ENCODE measurements at places on chromosomes 12 and 14.

- DNase-seq, result peak; percentile 71
Observed at GRCh38 chr14:104036212-104036611, 49.3 kb upstream of the ASPG start.

GRCh38 chr12:132539016-132539773, 49.2 kb downstream of the FBRSL1 start:
- no peak for DNase-seq

GRCh38 chr14:29603696-29604095, 324.0 kb downstream of the PRKD1 start:
- no peak for DNase-seq

GRCh38 chr14:64970776-64971477, 1.2 kb downstream of the RAB15 start:
- no peak for DNase-seq

- no peak for DNase-seq
Observed at GRCh38 chr12:109998241-109998903, 858 bp upstream of the ANKRD13A start.

GRCh38 chr14:41824441-41824840, 217.8 kb downstream of the LRFN5 start:
- no peak for DNase-seq

- DNase-seq, result no peak
Observed at GRCh38 chr14:68800390-68800789, 7.5 kb upstream of the ZFP36L1 start.

GRCh38 chr14:59920378-59920683, 387 bp downstream of the LRRC9 start:
- DNase-seq, result no peak

DNA sequence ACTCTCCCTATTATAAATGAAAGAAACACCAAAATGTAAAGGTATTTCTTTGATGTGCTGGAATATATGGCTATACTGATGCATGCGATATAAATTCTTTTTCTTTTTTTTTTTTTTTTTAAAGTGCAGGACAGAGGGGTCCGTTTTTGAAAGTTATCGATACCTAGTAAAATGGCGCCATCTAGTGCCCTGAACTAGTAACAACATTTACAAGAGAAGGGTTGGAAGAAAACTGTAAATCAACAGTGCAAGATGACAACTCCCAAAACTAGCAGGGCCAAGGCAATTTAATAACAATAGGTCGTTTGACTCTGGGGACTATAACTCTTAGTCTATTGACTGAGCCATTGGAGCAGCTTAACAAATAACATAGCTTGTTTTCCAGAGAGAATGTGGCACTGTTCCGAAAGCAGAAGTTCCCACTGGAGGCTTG, 137.7 kb downstream of the SPTSSA start:
- DNase-seq, result peak; percentile 74

DNA sequence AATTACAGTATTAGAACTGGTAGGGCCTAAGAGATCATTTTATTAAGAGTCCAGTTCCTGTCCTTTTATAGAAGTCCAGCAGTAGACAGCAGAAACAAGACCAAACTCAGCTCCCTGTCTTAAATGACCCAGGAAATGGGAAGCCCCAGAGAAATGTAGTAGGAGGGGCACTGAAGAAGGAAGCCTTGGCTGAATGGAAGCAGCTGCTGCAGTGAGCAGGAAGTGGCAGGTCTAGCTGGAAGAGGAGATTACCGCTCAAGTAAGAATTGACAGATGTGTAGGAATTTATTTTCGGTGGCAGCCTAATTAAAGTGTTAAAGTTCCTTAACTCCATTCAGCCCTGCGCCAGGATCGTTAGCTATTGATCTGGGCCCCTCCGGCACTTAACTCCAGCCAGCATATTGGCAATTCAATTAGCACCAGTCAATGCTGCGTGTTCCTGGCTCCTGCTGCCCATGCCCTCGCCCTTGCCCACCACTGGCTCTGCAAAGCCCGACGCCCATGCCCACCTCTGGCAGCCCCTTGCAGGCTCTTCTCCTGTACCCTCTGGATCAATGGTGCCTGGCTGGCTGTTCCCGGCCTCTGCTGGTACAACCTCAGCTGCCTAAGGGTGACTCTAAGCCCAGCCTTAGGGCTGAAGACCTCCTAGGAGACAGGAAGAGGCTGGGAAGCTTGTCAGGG, 21.1 kb downstream of the ZFHX2 start:
- DNase-seq, result no peak

GRCh38 chr14:106417224-106418049, 891.1 kb downstream of the TMEM121 start:
- DNase-seq, result no peak

DNA sequence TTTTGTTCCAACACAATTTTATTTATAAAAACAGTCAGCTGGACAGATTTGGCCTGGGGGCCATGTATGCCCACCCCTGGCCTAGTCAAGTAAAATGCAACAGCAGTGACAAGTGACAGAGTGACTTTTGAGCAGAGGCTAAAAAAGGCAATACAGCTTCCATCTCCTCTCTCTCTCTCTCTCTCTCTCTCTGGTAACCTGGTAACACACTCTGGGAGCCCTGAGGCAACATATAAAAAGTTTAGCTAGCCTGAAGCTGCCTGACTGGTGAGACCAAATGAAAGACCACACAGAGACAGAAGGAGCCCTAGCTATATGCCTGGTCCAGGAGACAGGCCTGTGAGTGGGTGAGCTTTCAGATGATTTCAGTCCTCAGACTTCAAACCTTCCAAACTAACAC, 105.4 kb downstream of the DENND5B start:
- DNase-seq, result no peak

DNA sequence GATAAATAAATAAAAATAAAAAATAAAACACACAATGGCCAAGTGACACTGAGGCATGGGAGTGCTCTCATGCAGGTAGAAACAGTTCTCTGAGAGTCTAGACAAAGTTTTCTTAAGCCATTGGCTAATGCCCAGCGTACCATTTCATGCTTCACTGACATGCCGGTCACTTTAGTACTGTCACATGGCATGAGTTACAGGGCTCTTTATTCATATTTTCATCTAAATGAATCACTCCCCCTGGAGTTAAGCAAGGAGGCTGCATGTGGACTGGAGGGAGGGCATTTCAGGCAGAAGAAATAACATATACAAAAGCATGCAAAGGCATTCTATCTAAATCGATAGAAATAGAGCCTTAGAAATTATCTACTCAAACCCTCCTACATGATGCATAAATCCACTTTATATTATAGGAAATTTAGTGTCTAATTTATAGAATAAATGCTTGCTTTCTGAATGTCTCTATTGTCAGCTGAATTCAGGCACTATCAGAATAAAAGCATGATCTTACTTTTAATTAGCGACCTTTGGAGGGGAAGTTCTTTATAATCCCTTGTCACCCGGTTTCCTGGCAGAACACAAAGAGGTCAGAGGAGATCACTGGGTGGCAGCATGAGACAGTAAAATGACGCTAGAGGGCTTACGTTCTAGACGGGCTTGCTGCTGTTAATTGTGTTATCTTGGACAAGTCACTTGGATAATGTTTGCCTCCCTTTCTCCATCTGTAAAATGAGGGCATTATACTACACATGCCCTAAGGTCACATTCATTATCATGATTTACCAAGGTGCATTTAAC, 17.5 kb downstream of the DYRK4 start:
- no peak for DNase-seq

GRCh38 chr12:66742508-66743367, 63.9 kb upstream of the GRIP1 start:
- DNase-seq, result no peak

GRCh38 chr12:32063796-32064195, 42.9 kb upstream of the BICD1 start:
- no peak for DNase-seq

GRCh38 chr12:98697209-98697608, 52.1 kb downstream of the APAF1 start:
- DNase-seq, result no peak

GRCh38 chr14:37237735-37238200, 40.0 kb downstream of the MIPOL1 start:
- no peak for DNase-seq

DNA sequence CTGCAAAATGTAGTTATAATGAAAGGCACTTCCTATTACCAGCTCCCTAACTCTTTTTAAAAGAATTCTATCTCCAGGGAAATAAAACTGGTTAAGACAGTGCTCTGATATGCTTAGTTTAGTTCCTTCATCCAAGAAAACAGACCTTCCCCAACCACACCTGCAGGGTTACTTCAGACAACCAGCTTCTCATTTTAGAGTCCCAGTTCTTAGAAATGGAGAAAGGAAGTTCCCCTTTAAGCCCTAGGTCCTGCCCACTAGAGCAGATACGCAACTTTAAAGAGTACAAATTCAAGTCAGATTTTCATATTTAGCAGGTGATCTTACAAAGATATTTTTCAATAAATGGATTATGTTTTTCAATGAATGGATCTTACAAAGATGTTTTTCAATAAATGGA, 4.4 kb upstream of the WSB2 start:
- no peak for DNase-seq

- DNase-seq, result no peak
Observed at GRCh38 chr12:131478468-131478867, 232.4 kb upstream of the SFSWAP start.

DNA sequence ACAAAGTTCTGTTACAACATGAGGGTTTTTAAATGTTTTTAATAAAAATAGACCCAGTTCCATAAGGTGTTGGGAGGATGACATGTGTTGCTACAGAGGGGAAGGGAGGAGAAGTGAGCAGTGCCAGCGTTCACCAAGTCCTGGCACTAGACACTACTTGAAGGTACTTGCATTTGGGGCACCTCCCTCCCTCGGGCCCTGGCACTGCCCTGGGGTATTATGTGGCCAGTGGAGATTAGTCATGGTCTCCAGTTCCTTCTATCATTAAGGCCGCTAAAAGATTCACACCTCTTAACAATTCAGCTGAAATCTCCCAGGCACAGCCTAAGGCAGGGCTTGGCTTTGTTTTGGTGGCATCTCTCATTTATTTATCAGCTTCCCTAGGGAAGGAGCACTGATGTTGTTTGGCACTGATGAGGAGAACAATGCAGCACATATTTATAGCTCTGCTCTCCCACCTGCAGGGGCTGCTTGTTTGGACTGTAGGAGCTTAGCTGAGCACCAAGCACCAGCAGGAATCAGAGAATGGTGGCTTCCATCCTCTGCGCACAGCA, 155.5 kb upstream of the NTF3 start:
- no peak for DNase-seq

- DNase-seq, result no peak
Observed at GRCh38 chr14:73760598-73761586, 46.7 kb upstream of the PNMA1 start.

- no peak for DNase-seq
Observed at GRCh38 chr12:118822512-118822911, 158.8 kb upstream of the SRRM4 start.

GRCh38 chr12:133120385-133121191, 9.5 kb downstream of the ZNF891 start:
- DNase-seq, result no peak

- peak; percentile 71 for DNase-seq
Observed at GRCh38 chr14:52950410-52950897, 396 bp downstream of the FERMT2 start.

GRCh38 chr12:85713373-85713772, 122.8 kb downstream of the RASSF9 start:
- DNase-seq, result no peak

- no peak for DNase-seq
Observed at GRCh38 chr12:24719293-24719721, 229.6 kb downstream of the BCAT1 start.

GRCh38 chr12:71335151-71335962, 104.2 kb upstream of the LGR5 start:
- no peak for DNase-seq

GRCh38 chr14:89855961-89856656, 98.4 kb downstream of the EFCAB11 start:
- DNase-seq, result no peak

DNA sequence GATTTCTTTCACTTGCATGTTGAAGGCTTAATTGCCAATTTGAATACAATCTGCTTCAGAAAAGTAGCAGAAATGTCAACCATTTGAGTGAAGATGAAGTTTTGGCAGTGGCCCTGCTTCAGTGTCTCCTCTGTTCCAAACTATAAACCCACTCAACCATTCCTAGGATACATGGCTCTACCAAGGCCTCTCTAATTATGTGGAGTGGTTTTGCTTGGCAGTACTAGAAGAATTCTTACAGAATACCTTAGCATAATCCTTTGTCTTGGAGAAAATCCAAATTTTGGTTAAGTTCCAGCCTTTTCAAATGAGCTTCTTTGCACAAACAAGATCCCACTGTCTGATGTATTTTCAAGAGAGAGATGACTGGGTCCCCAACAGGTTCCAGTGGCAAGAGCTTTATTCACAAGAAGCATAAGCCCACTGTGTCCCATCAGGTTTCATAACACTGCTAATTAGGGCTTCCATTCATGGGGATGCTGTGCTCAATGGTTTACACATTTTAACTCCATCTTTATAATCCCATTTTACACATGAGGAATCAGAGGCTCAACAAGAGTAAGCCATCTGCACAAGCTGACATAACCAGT, 234.5 kb downstream of the IPO8 start:
- DNase-seq, result peak; percentile 79

DNA sequence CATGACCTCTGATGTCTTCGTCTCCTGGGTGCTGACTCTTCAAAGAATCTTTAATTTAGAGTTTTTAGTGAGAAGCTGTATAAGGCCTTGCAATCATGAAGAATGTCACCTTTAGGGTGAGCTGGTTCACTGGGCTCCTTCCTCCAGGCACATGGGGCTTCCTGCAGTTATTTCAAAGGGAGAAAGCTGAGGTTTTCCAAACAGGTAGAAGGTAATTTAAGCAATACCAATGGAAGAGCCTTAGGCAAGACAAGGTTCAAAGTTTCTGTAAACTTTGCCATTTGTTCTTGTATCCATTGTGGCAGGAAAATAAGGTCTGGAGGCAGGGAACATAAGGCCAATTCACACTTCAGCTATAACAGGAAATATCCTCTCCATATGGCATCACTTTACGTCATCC, 88.0 kb upstream of the EIF5 start:
- DNase-seq, result no peak

GRCh38 chr14:98704441-98704840, 567.6 kb downstream of the BCL11B start:
- no peak for DNase-seq

GRCh38 chr14:32004300-32004699, 72.8 kb upstream of the ARHGAP5 start:
- DNase-seq, result no peak

DNA sequence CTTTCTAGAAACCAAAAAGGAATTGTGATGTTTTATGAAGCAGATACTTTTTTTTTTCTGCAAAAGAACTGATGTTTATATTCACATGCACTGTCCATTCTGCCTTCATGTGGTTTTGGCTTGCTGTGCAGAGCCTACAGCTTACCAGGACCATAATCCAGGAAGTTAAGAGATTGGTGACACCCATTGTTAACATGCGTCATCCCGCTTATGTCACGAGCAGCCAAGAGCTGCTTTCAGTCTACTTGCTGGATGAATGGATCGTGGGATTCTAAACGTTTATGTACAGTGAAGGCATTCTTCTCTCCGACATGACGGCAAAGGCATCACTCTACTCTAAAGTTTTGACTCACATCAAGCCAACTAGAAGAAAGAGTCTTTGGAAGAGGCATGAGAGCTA, 76.6 kb downstream of the PAX9 start:
- DNase-seq, result no peak

GRCh38 chr14:78758333-78758732, 588.2 kb downstream of the NRXN3 start:
- DNase-seq, result peak; percentile 82

GRCh38 chr12:121453629-121454028, 53.7 kb downstream of the RNF34 start:
- no peak for DNase-seq

GRCh38 chr14:80587096-80587724, 354.3 kb downstream of the CEP128 start:
- peak; percentile 42 for DNase-seq

GRCh38 chr12:20368114-20368650, at the start of gene PDE3A:
PDE3A (plus strand) TSS chr12:20368537; CDS start chr12:20369285, 748 bp downstream.
- DNase-seq, result peak; percentile 79

- no peak for DNase-seq
Observed at GRCh38 chr12:130246560-130246959, 84.3 kb downstream of the FZD10 start.
